Activated naive CD8-positive, alpha-beta T cell treated with anti-CD3 and anti-CD28 coated beads, Interleukin-2, amount 10 ng/mL, durations not matched to agents 7 days and 5 days (primary cell): ENCODE measurements at places on chromosomes 1 and 21. TPM values are rescaled to one million over a fixed set of nuclear protein-coding genes. Genes with fewer than 3 reads are reported as not detected.

- DNase-seq, result no peak
Measured at GRCh38 chr1:222709700-222710153, 2.6 kb downstream of the AIDA start.

GRCh38 chr1:85311818-85312217 is 35.4 kb upstream of the BCL10 start:
- no peak for DNase-seq

- no peak for DNase-seq
Measured at GRCh38 chr1:16095447-16095846, 22.0 kb upstream of the FAM131C start.

DNA sequence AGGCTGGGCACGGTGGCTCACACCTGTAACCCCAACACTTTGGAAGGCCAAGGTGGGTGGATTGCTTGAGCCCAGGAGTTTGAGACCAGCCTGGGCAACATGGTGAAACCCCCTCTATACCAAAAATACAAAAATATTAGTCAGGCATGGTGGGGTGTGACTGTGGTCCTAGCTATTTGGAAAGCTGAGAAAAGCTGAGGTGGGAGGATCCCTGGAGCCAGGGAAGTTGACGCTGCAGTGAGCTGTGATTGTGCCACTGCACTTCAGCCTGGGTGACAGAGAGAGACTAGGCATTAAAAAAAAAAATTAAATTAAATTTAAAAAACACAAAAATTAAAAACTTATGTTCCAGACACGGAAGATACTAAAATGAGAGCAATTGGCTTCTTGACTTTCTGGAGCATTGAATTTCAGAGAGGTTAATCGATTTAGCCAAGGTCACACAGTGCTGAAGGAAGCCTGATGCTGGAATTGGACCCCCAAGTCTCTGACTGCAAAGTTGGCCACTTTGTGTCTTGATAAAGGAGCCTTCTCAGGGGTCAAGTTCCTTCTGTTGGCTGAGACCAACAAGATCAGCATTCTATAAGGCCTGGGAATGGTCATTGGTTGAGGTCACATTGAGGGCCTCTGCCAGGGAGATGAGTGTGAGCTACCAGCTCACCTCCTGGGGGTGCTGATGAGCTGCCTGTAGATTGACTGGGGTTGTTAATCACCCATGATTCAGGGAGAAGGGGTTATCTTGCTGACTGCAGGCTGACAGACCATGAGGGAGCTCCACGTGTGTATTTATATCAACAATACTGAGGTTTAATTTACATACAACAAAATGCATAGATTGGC is 54.3 kb downstream of the RPS6KA1 start:
- no peak for DNase-seq

- DNase-seq, result no peak
Measured at GRCh38 chr1:167689567-167689920, 32.2 kb upstream of the MPZL1 start.

Gene CD247
- total RNA-seq, result 276 TPM

Gene TNFSF18
- not detected for total RNA-seq

- DNase-seq, result no peak
Measured at GRCh38 chr1:15178571-15179484, 25.3 kb downstream of the TMEM51 start.
